ENCODE measurements at places on chromosomes 2 and 18.

DNA sequence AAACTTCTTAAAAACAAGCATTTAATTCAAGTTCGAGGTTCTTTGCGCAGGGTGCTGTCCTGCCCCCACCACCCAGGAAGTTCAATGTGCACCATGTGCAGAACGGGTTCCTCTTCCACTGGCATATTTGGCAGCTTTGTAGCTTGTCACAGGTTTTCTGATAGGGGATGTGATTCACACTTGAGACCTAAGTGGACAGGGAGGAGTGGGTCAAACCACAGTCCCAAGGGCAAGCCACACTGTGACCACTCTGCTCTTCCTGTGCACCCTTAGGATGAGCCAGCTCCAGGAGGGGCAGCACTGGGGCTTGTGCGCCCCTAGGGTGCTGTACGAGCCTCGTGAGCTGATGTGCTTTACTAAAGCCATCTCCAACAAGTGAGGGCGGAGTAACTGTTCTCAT lies 82.5 kb downstream of the TGFA start:
- no peak for DNase-seq

GRCh38 chr2:30421604-30422443 lies 25.2 kb upstream of the LCLAT1 start:
- peak; percentile 46 for DNase-seq

- no peak for DNase-seq
Measured at GRCh38 chr2:8482432-8482831, 199.4 kb upstream of the ID2 start.

DNA sequence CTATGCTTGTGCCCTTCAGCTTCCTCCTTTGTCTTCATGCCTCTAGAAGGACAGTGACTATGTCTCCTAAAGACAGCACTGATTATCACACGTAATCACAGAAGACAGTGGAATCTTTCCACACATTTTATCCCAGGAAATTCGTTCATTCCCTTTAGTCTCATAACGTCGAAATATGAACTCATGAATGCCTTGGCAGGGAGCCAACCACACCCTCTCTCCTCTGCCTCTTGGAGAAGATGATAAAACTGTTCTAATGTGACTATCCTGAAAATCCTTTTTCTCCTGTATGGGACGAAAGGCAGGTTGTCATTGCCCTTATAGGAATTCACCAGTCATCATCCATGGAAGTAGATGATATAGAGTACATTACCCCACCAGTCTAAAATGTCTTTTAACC lies 726.6 kb upstream of the FANCL start:
- DNase-seq: no peak

GRCh38 chr2:75462721-75463120 lies 98.0 kb downstream of the EVA1A start:
- DNase-seq: no peak

DNA sequence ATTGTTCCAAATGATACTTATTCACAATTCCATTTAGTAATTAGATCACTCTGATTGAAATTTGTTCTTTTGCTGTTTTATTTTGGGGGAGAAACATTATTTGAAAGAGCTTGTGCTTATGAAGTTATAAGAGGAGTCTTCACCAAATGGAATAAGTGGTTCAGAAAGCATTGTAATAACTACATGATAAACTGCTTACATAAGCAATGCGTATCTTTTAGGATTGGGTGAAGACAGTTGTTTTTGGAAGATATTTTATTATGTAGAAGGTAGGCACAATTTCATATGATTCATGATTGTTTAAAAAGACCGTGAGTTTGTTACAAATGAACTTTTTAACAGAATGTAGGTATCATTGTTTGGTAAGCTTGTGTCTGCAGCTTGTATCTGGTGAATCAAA lies 14.5 kb downstream of the ZNF638 start:
- DNase-seq: no peak

DNA sequence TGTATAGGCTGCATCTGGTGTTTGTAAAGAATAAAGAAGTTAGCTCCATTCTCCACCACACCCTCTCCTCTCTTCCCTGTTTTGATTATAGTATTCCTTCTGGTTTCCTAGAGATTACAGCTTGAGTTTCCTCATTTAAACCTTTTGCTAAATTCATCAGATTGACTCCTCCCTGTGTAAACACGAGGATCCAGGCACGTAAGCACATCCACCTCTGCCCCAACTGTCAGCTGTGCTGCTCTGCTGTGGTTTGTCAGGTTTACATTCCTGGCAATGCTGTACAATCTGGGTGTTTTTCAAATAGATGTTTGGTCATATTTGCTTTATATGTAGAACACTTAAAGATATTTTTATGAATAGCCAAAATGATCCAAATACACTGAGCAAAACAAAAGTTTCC lies 302.8 kb downstream of the PTGR3 start:
- no peak for DNase-seq

- no peak for DNase-seq
Measured at GRCh38 chr18:36580266-36580665, 248.5 kb downstream of the TPGS2 start.

DNA sequence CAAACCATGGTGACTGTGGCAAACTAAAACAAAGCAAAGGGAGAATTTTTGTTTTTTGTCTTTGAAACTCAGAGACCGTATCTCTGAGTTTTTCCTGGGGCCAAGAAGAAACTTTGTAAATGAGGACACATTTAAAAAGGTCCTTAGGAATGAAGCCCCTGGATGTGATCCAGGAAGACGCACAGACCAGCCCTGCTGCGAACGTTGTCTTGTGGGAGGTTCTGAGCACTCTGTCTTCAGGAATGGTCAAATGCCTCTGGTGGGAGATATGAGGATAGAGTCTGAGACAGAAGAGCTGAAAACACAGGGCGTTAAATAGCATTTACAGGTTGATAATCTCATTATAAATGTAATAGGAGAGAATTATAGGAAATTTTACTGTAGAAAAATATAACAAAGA lies 893.5 kb upstream of the KLHL29 start:
- DNase-seq: no peak

DNA sequence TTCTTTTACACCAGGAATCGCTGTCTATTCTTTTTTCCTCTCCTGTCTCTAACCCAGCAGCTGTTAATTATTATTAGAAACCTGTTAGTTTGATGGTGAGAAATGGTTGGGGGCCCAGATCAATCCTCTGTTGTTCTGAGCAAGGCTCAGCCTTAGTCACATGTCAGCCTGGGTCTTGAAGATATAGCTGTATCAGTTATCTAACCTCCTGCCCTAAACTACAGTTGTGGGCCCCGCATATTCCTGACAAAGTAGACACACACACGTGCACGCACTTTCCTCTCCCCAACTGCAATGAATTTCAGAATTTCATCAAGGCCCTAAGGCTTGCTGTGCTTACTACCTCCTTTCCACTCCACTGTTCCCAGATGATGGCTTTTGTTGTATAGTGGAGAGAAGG lies 54.6 kb downstream of the OLA1 start:
- no peak for DNase-seq

DNA sequence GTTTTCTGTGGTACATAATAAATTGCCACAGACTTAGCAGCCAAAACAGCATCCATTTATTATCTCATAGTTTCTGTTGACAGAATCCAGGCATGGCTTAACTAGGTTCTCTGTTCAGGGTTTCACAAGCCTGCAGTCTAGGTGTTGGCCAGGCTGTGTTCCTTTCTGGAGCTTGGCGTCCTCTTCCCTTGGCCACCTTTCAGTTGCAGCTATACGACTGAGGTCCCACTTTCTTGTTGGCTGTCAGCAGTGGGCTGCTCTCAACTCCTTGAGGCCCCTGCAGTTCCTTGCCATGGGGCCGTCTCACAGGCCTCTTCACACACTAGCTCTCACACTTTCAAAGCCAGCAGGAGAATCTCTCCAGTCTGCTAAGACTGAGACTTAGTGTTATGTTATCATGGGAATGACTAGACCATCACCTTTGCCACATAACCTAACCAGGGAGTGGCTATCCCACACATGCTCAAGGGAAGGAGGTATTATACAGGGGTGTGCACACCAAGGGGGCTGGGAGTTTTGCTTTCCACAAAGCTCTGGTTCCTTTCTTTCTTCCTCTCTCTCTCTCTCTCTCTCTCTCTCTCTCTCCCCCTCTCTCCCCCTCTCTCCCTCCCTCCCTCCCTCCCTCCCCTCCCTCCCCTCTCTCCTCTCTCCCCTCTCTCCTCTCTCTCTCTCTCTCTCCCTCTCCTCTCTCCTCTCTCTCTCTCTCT lies 15.8 kb downstream of the RIOK3 start:
- DNase-seq: no peak

- DNase-seq: no peak
Measured at GRCh38 chr2:19900931-19901441, 797 bp downstream of the TTC32 start.

GRCh38 chr2:35591886-35592285 lies 763.7 kb upstream of the CRIM1 start:
- no peak for DNase-seq

DNA sequence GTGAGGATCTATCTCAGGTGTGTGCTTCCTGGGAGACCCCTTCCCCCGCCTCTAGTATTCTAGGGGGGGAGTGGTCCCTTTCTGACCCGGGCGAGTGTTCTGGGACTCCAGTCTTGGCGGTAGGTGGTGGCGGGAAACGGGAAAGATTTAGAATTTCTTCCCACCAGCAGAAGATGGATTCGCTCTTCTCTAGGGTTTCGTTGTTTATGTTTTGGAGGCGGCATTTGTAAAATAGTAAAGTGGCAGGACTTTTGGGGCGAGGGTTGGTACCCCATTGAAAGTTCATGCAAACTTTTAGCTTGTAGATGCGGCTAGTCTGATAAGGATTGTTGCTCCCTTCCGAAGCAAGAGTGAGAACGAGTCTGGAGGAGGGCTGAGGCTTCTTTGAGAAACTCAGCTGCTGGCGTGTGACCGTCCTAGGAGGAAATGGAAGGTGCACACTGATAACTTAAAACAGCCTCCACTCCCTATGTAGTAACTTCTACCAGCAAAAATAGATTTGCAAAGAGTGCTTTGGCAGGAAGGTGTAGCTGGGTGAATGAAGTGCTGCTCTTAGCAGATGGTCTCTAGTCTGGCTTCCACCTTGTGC lies 412 bp downstream of the GPD2 start:
- DNase-seq: peak; percentile 38
